ENCODE measurements at places on chromosomes 2 and 18.

DNA sequence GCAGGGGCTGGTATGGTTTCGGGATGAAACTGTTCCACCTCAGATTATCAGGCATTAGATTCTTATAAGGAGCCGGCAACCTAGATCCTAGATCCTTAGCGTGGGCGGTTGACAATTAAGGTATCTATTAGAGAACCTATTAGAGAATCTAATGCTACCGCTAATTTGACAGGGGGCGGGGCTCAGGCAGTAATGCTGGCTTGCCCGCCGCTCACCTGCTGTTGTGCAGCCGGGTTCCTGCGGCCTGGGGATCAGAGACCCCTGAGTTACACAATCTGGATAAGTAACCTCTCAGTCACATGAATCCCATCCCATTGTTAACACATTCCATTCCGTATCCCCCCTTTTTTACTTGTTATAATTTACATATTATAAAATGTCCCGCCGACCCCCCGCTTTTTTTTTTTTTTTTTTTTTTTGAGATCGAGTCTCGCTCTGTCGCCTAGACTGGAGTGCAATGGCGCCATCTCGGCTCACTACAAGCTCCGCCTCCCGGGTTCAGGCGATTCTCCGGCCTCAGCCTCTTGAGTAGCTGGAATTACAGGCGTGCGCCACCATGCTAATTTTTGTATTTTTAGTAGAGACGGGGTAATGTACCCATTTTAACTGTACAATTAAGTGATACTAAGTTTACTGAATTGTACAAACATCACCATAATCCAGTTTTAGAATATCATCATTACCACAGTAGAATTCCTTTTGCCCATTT, 42.0 kb upstream of the GPD2 start:
- DNase-seq, result no peak

DNA sequence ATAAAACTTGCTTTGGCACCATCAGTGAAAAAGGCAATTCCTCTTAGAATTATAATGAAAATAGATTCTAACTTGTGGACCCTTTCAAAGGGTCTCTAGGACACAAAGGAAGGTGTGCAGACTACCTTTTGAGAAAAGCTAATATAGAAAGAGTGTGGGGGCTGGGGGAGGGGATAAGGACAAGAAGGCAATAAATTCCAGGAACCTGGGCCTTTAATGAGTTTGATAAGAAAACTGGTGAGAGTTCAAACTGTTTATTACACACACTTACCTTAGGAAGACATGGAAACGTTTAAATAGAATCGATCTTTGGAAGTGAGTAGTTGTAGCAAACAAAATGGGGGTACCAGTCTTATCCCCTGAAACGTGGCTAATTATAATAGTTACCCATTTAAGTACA, 39.6 kb upstream of the PGAP1 start:
- no peak for DNase-seq

DNA sequence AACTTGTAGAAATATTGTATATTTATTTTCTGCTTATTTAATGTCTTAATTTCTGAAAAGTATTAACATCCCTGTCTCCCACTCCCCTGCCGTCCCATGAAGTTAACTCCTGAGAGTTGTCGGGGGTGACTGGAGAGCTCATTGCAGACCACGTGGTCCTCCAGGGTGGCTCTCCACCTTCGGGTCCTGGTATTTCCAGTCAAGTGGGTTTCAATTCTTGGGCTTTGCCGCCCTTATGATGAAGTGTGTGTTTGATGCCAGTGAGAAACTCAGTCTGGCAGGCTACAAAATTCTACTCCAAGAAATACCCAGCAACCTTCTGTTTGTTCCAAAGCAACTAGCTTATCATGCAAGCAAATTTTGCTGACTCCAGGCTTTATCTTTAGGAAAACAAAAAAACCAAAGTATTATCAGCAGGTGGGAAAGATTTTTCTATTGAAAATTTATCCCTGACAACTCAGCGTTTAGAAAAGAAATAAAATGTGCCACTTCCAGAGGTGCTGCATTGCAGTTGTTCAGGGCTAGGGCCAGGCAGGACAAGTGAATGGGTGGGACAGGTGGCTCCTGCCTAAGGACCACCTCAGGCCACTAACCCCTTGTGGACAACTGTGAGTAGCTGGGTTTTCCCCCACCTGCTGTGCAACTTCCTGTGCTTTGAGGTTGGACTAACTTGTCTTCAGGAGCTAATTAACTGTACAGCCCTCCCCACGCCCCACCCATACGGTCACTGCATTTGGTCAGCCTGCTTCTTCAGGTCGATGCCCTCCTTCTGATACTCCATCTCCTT, 46.6 kb downstream of the BCL2L11 start:
- no peak for DNase-seq

DNA sequence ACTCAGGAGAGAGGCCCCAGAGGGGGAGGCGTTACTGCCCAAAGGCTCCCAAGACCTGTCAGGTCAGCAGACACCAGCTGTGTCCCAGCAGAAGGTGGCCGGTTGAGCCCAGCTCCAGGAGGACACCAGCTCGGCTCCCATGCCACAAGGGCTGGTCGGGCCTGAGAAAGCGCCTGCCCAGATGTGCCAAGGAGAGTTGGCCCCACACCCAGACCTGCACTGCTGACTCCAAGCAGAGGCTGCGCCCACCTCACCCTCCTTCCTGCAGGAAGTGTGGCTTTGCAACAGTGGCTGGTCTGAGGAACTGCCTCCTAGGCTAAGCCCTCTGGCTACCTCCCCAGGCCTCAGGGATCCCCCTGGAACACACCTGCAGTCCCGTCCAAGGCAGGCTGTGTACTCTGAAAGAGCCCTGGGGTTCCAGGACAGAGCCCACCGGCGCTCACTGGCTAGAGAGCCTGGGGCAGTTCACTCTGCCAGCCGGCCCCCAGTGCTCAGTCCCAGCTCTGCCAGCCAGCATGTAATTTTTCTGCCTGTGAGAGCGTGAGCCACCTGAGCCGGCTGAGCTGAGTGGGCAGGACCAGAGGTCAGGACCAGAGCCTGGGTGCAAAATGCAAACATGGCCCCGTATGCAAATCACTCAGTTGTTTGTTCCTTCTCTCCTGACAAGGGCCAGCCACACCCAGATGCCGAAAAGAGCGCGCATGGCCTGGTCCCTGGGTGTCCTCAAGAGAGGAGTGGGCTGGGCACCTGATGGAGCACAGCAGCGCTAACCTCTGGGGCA, 36.9 kb upstream of the PTMA start:
- DNase-seq, result no peak

- DNase-seq, result no peak
Observed at GRCh38 chr2:148483665-148484064, 160.9 kb upstream of the EPC2 start.

DNA sequence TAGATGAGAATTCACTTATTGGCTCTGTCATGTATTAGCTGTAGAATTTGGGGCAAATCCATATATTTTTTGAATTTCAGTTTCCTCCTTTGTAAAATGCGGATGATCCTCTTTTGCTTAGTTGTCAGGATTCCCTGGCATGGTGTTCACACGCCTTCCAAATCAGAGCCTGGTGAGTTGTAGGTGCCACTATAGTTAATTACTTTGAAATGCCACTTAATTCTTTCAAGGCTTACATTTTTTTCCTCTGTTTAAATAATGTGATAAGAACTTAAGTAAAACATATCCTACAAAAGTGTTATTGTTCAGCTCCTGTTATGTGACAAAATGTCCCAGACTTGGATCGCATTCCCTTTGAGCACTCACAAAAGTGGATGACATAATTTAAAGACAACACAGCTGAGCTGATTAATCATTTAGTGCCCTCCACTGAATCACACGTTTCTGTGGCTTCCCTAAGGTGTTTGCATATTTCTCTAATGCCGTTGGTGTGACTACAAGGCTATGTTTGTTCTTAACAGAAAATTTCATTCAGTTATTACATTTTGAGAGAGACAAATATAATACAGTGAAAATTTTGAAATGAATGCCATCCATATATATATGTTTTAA, 471.2 kb upstream of the CHST9 start:
- peak; percentile 60 for DNase-seq

GRCh38 chr2:37570773-37571586, 100.5 kb downstream of the CDC42EP3 start:
- DNase-seq, result peak; percentile 91

- DNase-seq, result no peak
Observed at GRCh38 chr2:149225446-149225845, 104.9 kb upstream of the LYPD6 start.

DNA sequence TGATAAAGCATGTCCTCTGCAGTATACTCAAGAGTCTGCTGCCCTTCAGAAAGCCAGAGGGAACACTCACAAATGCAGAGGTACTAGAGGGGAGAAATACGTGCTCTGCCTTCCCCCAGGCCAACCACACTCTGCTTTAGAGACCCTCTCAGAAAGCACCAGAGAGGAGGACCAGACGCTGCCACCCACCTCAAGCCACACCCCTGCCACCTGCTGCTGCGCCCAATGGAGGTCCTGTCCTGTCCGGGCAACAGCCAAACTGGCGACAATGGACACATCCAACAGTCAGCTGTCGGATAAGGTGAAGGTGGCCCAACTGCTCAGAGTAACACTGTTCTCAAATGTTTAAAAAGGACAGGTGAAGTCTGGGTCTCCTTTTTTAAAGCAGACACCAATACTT, 44.6 kb downstream of the FAM168B start:
- DNase-seq, result no peak

GRCh38 chr2:197141702-197142473, 168.7 kb downstream of the ANKRD44 start:
- DNase-seq, result no peak

DNA sequence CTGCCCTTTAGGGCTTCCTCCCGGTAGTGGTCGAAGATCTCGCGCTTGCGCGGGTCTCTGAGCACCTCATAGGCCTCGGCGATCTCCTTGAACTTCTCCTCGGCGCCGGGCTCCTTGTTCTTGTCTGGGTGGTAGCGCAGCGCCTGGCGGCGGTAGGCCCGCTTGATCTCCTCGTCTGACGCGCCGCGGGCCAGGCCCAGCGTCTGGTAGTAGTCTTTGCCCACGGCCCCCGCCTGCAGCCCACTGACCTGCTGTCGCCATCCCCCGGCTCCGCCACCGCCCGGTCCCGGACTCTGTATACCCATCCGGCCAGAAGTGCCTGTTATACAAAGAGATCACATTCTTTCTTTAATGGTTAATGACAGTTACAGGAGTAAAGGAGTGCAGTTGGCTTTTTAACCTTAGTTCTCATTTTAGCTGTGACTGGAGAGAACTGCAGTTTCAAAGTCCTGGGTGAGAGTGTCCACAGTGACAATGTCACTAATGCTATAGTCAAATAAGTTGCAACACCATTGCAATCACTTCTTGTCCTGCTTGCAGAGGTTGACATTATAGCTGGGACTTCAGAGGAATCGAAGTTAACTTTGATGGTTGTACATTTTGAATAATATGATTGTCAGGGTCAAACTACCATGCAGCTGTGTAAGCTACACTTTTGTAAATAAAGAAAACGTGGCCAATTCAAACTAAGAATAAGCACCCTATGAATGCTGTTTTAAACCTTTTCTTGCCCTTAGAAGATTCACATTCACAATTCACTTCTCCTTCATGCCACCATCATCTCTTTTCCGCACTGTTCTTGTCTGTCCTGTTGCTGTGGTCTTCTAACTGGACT, 35.3 kb upstream of the CAVIN2 start:
- no peak for DNase-seq
